Foreskin melanocyte (primary cell): ENCODE measurements at places on chromosomes 2 and 18.

- no peak for DNase-seq
These were observed 316.8 kb downstream of the RIT2 start for GRCh38 chr18:42798606-42799170.

- no peak for DNase-seq
These were observed 181.1 kb upstream of the ACAA2 start for GRCh38 chr18:49994410-49994809.

DNA sequence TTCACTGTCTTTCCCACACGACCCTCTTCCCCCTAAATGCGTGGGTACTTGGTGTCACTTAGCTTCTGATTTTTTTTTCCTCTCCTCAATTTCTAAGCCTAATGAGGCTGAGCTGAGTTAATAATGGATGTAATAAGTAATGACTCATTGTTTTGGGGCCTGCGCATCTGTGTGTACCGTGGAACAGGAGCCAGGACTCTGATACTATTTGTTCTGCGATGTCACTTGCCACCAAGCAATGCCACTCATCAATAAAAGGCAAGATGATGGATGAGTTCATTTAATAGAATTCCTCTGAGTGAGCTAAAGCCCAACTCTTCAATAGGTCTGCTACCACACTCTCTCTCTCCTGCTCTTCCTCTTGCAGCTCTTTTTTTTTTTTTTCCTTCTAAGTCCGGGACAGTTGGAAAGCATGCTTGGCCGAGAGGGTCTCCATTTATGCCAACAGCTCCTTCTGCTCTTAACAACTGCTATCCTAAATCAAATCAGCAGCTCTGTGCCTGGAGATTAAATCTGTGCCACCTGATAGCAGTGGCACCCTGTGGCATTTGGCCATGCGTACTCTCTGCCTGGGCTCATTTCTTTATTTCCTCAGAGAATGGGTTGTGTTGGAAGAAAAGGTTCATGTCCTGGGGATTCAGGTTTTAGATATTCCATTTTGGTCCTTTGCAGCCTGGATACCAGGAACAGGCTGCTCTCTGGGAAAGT lies 1284.2 kb upstream of the PIK3C3 start:
- DNase-seq, result no peak

DNA sequence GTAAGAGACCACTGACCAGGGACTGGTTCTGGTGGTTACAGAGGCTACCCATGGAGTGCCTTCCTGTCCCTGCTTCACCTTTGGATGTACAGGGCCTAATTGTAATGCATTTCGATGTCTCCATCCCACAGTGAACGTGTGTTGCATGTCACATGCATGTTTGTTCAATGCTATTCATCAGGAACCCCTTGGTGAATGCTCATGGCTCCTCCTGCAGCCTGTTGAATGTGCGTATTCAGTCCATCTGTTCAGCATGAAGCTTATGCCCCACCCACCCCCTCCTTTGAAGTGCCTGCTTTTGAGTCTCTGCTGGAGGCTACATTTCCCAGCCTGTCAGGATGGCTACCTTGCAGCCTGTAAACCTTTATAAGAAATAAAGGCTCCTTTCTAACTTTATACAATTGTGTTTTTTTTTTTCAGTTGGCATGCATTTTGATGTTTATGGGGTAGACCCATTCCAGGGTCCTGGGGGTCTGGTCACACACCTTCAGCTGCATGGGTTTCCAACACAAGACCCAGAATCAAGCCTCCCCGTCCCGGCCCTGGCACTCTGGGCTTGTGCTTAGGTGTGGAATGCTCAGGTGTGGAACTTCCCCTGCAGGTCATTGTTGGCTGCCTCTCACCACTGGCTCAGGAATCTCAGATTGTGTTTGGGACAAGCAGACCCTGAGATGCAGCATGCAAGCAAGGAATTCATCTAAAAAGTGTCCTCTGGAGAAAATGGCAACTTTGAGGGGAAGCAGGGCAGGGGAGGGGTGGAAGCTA lies 238.8 kb upstream of the HDAC4 start:
- no peak for DNase-seq

- DNase-seq, result no peak
These were observed 129.8 kb downstream of the PXDN start for GRCh38 chr2:1614564-1614963.

- no peak for DNase-seq
These were observed 539.6 kb downstream of the SATB2 start for GRCh38 chr2:198917926-198918720.
